Posterior vena cava (tissue), 2 donors: ENCODE measurements at places on chromosomes 6 and 20.

- no peak for DNase-seq
These were observed 67.8 kb upstream of the CITED2 start for GRCh38 chr6:139442188-139442671.

DNA sequence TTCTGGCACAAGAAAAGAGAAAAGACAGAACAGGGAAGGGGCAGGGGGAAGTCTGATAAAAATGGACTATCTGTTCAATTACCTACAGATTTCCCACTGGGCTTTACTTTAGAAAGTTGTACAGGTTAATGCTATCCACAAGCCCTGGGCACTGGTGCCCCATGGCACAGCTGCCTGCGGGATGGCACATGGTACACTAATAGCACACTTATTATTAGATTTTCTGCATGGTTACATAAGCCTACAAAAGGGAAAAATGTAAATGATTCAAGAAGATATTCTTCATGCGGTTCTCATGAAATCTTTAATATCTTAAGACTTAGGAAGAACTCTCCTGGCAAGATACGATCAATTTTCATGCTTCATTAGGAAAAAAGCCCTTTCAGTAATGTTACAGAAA is 137.5 kb downstream of the GMPR start:
- DNase-seq = no peak

DNA sequence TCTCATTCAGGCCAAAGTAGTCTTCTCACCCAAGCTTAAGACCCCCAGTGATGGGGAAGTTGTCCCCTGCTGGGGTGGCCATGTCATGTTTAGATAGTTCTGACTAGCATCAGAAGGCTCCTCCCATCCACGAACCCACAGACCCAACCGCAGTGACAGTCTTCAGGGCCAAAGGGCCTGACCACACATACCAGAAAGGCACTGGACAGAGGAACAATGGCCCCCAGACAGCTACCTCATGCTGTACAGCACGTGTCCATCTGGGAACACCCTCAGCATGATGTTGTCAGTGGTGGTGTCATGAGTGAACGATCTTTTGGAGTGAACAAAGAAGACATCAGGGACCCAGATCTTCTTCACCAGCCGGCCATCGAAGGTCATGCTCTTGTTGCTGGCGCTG is 46.3 kb downstream of the GABRR2 start:
- no peak for DNase-seq

DNA sequence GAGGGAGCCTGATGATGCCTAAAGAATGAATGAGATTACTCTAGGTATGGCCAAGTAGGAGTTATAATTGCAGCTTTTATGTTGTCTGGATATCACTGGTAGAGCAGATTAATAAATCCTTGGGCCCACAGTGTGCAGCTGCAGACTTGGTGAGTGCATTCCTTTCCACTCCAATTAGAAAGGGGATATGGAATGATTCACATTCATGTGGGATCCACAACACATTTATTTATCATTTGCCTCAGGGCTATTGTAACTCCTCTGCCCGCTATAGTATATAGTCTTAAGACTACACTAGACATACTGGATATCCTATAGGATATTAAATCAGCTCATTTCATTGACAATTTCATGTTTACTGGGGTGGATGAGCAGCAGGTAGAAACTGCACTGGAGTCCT is 11.6 kb upstream of the HLA-G start:
- no peak for DNase-seq

- no peak for DNase-seq
These were observed 29.1 kb downstream of the OPN5 start for GRCh38 chr6:47810885-47811284.

DNA sequence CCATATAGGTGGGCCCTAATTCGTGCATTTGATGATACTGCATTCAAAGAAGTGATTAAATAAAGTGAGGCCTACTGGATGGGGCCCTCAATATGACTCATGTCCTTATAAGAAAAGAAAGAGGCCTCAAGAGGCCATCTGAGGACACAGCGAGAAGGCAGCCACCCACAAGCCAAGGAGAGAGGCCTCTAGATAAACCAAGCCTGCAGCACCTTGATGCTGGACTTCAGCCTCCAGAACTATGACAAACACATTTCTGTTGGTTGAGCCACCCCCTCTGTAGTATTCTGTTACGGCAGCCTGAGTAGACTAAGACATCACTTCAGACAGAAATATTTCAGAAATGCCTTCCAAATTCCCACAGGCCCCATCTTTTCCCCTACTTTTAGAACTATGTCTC is 82.5 kb upstream of the PLEKHG1 start:
- no peak for DNase-seq

- no peak for DNase-seq
These were observed 1047.9 kb upstream of the MAP3K7 start for GRCh38 chr6:91634791-91635190.
